ENCODE measurements at places on chromosomes 7 and 10.

DNA sequence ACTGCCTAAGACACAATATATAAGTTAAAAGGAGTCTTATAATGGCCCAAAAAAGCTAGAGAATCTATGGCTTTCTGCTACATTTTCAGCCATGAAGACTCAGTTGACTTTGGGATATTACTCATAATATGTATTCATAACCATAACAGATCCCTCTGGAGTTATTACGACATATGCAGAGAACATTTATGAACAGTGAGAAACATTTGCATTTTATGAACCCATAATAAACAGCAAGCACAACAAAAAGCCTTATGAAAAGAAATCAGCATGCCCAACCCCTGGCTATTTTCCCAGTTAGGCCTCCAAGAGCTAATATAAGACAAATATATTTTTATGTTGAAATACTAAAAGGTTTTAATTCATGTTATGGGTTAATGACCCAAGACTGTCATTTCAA, 52.4 kb downstream of the ARMH3 start:
- no peak for DNase-seq

GRCh38 chr7:158286210-158286609, 301.4 kb downstream of the PTPRN2 start:
- DNase-seq = no peak

DNA sequence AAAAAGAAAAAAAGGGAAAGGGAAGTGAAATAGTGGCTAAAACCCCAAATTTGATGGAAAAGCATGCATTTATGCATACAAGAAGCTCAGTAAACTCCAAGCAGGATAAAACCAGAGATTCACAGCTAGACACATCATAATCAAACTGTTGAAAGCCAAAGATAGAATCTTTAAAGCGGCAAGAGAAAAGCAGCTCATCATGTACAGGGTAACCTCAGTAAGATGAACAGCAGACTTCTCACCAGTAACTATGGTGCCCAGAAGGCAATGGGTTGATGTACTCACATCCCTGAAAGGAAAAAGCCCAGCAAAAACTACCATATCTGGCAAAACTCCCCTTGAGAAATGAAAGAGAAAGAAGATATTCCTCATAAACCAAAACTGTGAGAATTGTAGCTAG, 60.4 kb downstream of the TPST1 start:
- DNase-seq = no peak

DNA sequence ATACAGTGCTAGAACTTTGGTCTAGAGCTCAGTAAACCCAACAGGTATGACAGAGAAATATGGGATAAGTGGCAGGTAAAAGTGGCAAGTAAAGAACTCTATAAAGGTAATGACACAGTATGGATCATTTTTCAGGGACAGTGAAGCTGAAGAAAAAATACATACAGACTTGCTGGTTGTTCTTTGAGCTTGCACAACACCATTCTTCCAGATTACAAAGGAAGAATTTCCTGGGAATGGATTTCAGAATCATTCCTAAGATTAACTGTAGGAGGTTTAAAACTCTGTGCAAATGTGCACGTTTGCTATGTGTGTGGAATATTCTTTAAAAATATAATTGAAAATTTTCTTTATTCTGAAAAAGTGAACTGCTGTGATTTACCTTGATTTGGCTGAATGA, 36.0 kb downstream of the PHF14 start:
- DNase-seq = no peak

GRCh38 chr10:105356626-105357025, 715.5 kb downstream of the SORCS3 start:
- no peak for DNase-seq

DNA sequence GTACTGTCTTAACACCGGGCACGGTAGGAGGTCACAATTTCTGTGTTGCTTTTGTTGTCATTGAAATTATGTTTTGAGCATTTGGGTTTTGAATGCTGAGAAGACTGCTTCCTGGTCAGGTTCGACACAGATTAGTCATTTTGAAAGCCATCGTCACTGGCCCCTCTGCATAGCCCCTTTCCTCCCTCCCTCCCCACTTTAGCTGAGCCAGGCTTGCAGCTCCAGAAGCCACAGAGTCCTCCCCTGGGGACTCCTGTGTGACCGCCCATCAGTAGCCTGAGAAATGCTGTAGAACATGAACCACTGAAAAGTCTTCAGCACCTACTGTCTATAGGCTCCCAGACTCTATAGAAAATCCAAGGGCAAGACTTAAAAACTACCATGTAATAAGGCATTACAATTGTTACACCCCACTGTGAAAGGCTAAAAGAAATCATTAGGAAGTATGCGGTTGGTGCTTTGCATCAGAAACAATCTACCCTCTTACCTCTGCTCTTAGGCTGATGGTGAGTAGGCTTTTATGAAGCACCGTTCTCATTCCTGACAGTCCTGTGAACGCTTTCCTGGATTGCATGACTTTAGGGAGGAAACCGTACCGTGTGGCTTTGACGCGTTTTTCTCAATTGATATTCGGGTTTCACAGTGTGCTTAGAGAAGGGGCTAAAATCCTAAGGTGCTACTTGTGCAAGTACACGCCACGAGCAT, 24.8 kb downstream of the JCAD start:
- DNase-seq = no peak

GRCh38 chr10:55215699-55216098, 414.7 kb upstream of the PCDH15 start:
- no peak for DNase-seq

DNA sequence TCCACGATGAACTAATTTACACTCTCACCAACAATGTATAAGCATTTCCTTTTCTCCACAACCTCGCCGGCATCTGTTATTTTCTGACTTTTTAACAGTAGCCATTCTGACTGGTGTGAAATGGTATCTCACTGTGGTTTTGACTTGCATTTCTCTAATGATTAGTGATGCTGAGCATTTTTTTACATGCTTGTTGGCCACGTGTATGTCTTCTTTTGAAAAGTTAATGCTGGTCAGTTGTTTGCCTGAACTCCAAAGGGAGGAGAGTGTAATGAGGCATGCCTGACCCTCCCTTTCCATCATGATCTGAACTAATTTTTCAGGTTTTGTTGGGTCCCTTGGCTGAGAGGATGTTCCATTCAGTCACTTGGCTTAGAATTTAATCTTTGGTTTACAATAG, 50.7 kb upstream of the SVIL start:
- DNase-seq = no peak

DNA sequence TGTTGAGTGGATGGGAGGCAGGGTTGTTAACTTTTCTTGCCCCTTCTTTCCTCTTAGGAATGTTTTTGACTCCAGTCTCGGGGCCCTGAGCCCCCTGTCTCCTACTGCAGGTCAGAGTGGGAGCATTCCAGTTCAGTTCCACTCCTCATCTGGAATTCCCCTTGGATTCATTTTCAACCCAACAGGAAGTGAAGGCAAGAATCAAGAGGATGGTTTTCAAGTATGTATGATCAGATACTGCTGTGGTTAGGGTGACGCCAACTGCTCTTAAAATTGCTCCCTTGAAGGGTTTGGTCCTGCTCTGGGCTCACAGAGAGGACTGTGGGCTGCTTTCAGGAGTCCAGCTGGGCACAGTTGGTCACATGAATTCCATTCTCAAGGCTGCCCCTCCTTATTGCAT, 22.0 kb downstream of the VWA2 start:
- DNase-seq = no peak

DNA sequence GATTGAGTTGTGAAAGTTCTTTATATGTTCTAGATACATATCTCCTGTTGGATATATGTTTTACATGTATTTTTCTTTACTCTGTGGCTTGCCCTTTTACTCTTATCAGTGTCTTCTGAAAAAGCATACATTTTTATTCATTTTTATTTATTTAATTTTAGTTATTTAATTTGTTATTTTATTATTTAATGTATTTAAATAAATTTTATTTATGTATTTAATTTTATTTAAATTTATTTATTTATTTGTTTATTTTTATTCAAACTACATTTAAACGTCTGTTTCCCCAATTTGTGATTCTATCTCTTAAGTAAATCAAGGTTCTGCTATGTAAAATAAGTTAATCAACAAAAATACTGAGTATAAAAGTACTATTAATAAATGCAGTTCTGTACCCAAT, 279.1 kb upstream of the AKR1E2 start:
- DNase-seq = no peak

GRCh38 chr10:21173802-21174714, 276.9 kb upstream of the NEBL start:
- no peak for DNase-seq

DNA sequence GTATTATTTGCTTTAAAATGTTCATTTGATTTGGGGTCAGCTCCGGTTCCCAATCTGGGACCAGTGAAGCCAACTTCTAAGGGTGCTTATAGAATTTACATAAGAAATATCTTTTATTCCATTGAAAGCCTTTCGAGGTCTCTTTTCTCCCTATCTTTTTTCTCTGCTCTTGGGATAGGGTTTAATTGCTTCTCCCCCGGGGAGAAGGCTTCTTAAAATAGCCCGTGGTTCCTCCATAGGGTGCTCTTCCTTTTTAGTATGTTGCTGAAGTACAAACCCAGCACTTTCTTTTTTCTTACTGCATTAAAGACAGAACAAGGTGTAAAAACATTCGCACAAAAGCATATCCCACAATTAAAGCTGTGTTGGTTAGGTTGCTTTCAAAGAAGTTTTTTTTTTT, 107.5 kb downstream of the POU6F2 start:
- no peak for DNase-seq

DNA sequence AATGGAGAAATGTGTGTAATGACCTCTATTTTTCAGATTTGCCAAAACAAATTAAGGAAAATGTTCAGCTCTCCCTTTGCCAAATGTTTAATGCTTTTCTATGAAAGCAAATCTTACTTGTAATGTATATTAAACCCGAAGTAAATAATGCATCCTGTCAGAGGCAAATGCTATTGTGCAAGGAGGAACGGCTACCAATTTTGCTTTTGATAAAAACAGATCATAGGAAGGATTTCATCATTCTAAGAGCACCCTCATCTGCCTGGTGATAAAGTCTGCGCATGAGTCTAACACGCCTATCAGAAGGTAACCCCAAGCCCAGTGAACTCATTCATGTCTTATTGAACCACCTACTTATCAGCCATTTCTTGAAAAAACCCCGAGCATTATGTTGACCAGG, 412.4 kb upstream of the MKI67 start:
- DNase-seq = no peak

GRCh38 chr7:77281780-77282478, 82.3 kb upstream of the FGL2 start:
- no peak for DNase-seq

- no peak for DNase-seq
Observed at GRCh38 chr7:155984609-155985405, 172.5 kb upstream of the SHH start.

- no peak for DNase-seq
Observed at GRCh38 chr10:501596-501995, 187.9 kb downstream of the DIP2C start.

GRCh38 chr7:141866974-141867373, 25.7 kb upstream of the PRSS37 start:
- DNase-seq = no peak

- DNase-seq = no peak
Observed at GRCh38 chr7:69898189-69898588, 299.9 kb downstream of the AUTS2 start.

DNA sequence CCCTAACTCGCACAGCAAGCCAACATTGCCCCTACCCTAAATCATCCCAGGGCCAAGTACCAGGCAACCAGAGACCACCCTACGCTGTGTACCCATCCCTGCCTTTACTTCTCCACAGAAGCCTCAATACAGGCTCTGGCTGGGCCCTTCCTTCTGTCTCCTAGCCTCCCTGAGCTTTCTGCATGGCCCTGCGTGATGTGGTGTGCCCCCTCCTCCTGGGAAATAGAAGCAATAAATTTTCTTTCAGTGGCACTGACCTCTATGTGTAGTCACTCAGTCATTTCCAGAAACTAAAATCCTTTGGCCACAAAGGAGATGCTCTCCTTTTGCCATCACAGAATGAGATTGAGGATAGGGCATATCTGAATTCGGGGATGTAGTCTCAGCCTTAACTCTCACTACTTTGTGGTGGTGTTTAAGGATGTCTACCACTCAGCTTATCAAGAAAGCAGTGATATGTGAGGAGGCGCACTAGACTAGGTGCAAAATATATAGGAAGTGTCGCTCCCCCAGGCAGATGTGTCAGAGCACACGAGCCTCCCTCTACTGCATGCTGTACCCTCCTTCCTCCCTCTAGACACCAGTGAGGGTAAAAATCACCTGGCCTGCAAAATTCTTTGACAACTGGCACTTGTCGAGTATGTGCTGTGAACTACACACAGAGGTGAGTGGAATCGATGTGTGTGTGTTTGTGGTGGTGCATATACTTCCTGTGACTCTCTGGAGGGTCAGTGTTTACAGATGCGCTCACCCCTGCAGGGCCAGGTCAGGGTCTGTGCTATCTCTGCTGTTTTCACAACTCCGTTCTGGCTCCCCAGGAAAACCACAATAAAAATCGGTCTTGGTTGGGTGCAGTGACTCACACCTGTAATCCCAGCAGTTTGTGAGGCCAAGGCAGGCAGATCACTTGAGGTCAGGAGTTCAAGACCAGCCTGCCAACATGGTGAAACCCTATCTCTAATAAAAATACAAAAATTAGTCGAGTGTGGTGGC, 825.9 kb upstream of the IGFBP3 start:
- no peak for DNase-seq

- DNase-seq = no peak
Observed at GRCh38 chr7:138125598-138126111, 49.4 kb downstream of the AKR1D1 start.

- DNase-seq = no peak
Observed at GRCh38 chr10:20330246-20330645, 514.0 kb downstream of the PLXDC2 start.

GRCh38 chr10:122084286-122085041, 95.5 kb downstream of the TACC2 start:
- DNase-seq = no peak

- DNase-seq = no peak
Observed at GRCh38 chr7:37769726-37770125, 78.7 kb upstream of the NME8 start.

DNA sequence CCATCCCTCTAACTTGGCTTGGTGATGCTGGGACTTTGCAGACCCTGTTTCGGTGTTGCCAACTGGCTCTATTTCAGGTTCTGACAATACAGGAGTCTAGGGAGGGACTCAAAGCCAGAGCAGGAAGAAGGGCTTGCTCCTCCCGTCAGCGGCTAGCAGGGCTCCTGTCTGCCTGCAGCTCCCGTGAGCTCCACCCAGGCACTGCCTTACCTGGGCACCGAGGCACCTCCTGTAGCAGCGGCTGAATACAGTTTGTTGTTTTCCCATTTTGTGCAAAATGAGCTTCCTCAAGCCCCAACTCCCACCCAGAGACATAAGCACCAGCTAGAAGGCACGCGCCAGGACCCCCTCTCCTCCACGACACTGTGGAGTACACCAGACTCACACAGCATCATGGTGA, 69.3 kb upstream of the RHEB start:
- DNase-seq = no peak

GRCh38 chr7:11266101-11266500, 292.4 kb downstream of the PHF14 start:
- no peak for DNase-seq

GRCh38 chr7:150978126-150978789, at the start of gene KCNH2:
TSS of gene KCNH2 (minus strand) at chr7:150978321. CDS start at chr7:150977913, 408 bp downstream.
- DNase-seq = no peak

DNA sequence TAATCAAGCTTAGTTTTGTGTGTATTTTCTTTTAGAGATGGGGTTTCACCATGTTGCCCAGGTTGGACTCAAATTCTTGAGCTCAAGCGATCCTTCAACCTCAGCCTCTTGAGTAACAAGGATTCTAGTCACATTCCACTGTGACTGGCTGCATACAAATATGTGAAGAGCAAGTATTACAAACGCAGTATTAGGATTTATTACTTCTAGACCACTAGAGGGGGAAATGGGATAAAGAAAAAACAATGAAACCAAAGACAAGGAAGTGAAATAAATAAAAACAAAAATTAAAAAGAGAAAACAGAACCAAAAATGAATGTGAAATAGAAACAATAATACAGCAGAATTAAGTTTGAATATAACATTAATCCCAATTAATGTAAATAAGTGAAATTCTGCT, 308.7 kb downstream of the ANKRD30A start:
- no peak for DNase-seq

Data from stimulated activated CD4-positive, alpha-beta T cell treated with anti-CD3 and anti-CD28 coated beads, TNF-alpha, amount 100 ng/mL, for 48 hours (primary cell).